Upper lobe of right lung (tissue), 1 donor: ENCODE measurements at places on chromosomes 5 and 9. TPM values are rescaled to one million over a fixed set of nuclear protein-coding genes. Genes with fewer than 3 reads are reported as not detected.

- peak; percentile 46 for DNase-seq
Observed at GRCh38 chr9:134959126-134959970, 41.6 kb upstream of the FCN1 start.

Gene RASEF
- 10.9 TPM for total RNA-seq

DNA sequence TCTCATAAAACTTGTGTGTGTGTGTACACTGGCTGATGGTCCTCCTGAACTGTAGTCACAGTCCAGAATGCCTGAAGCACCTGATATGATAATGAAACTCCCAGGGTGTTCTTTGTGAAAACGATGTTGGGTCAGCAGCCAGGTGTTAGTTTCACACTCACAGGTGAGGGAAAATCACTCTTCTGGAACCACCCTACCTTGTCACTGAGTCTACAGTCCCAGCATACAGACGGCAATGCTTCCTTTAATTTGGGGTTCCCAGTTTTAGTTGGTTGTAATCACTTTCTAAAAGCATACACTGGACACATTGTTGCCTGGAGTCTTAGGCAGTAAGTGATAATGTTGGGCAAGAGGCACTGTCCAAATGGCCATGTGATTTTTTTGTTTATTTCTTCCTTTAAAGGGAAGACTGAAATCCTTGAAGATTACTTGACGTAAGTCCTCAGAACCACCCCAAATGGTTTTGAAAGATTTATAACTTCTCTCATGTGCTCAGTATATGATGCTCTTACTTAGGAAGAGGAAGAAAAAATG lies 18.2 kb upstream of the MGAT1 start:
- no peak for DNase-seq

DNA sequence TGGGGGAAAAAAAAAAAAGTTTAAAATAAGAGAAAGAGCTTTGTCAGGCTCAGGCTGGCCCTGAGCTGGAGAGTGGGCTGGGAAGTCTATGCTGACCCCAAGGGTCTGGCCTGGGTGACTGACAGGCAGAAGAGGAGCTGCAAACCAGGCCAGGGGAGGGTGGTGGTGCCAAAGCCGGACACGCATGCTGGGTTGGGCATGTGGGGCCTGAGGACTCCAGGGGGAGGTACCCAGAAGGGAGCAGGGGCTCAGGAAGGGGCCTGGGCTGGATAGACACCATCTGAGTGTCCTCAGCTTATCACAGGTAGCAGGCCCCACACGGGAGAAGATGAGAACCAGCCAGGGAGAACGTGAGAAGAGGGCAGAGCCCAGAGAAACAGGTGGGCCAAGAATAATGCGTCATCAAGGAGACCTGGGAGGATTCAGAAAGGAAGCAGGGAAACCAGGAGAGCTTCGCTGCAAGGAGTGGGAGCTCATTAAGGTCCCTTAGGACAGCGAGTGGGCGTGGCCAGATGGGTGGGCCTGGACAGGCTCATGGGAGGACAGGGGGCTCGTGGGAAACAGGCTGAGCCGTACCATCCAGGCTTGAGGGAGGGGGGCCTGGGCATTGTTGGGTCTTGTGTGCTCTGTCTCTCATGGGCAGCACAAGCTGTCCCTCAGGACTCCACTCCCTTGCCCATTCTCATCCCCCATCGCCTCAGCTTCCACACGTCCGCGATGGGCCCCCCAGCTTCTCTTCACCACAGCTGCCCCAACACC lies 16.0 kb downstream of the TMOD1 start:
- no peak for DNase-seq

GRCh38 chr5:15951550-15951949 lies 228.0 kb downstream of the MARCHF11 start:
- no peak for DNase-seq

- DNase-seq, result no peak
Observed at GRCh38 chr5:95382801-95383200, 8.4 kb upstream of the FAM81B start.
